CD4-positive, alpha-beta T cell treated with Interleukin-17A for 4 hours (primary cell): ENCODE measurements at places on chromosomes 2 and 18.
A peak's percentile ranks its signal among the peaks of the same experiment; 100 is the strongest.

- DNase-seq, result no peak
Observed at GRCh38 chr2:236131073-236131692, 37.0 kb downstream of the GBX2 start.

- no peak for DNase-seq
Observed at GRCh38 chr18:3660739-3661515, 211.0 kb downstream of the TGIF1 start.

DNA sequence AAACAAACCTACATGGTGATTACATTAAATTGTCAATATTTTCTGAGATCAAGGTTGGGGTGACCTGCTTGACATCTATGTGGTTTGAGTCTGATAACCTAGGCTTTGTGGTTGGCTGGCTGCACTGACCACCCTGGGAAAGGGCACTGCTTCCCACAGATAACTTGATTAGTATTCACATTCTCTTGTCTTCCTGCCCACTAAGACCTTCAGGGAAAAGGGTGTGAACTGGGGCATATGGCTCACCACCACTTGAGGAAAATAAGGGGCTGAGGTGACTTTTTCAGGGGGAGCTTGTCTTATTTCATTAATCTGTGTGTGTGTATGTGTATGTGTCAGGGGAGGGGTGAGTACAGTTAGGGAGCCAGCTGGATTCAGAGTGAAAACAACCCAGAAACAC lies 1.5 kb downstream of the SMYD1 start:
- DNase-seq, result no peak

DNA sequence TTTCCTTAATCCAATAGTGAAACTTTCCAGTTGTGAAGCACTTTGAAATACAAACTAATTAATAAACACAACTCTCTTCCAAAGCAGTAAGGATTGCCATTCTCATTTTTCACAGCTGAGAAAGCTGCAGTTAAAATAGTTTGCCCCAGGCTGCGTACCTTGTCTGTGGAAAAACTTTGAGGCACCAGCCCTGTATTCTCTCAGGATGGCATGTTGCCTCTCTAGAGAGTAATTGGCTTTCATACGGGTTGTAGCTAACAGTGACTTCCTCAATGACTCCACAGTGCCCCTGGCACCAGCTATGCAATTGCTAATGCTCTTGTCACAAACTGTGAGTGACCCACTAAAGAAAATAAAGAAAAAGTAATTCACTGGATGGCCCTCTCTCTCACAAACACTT lies 345.7 kb downstream of the MTX2 start:
- no peak for DNase-seq

- no peak for DNase-seq
Observed at GRCh38 chr2:12824351-12824777, 107.6 kb downstream of the TRIB2 start.

GRCh38 chr2:59353306-59353921 lies 1112.3 kb upstream of the FANCL start:
- DNase-seq, result no peak

DNA sequence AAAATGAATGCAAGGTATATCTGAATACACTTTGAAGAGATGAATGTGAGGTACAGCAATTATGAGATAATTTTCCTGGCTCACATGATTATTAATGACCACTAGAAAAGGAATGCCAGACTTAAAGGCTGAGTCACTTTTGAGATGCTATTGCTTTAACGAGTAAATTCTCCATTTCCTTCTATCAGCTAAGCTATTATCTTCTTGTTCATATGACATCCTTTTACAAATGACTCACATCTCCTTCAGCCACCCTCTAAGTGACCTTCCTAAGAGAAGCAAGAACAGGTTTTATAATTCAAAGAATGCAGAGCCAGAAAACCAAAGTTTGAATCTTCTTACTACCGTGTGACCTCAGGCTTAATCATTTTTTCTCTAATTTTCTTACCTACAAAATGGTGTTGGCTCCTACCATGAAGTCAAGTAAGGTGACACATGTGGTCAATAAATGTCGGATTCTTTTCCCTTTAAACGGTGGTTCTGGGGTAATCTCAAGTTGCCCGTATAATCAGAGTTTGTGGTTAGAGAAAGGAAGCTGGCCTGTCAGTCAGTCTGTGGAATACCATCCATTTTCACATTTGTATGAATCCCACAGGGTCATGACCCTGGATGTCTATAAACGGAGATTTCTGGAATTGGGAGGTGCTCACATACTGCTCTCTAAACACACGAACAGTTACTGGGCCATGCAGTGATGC lies 184.0 kb upstream of the PID1 start:
- DNase-seq, result no peak

DNA sequence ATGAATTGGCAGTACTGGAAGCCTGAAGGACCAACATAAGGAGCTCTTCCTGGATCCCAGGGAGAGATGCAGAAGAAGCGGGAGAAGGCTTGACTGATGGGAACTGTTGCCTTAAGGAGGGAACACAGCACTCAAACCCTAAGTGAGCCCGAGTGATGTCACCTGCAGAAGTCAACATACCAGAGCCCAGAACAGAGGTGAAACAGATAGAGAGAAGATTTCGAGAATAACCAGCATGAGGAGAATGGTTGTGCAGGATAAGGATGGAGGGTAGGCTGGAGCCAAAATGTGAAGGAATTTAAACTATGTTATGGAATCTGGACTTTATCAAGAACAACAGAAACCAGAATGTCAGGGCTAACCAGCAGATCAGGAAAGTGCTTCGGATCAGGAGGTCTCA lies 463.1 kb upstream of the DDX18 start:
- DNase-seq, result no peak

DNA sequence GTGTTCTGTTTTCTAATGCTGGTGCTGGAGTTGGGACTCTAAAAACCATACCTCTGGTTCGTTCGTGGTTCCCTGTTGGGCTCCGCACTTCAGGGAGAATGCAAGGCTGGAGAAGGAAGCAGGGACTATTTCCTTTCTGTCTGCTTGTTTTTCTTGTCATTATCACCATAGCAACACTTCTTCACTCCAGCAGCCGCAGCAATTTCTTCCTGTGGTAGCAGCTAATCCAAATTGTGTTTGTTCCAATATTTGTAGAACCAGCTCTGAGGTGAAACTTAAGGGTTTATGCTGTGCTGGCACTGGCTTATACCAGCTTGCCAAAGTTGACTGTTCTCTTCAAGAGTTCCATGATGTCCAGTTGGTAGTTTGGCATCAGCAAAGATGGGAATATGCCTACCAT lies 301.4 kb upstream of the SYT4 start:
- DNase-seq, result no peak

DNA sequence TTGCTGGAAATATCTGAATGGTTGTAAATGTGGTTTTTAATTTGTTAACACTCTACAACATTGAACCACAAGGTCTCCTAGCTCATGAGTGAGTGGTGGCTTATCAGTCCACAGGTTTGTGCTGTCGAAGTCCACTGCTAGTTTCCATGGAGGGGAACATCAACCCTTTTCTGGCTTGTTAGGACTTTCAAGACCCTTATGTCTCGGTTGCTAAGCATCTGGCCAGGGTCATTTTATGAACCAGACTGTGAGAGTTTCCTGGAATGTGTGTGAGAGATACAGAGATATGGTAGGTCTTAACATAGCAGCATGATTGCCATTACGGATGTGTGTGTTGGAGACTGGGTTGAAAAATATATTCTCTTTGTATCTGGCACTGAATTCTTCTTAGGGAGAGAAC lies 36.9 kb downstream of the KCNE4 start:
- no peak for DNase-seq

DNA sequence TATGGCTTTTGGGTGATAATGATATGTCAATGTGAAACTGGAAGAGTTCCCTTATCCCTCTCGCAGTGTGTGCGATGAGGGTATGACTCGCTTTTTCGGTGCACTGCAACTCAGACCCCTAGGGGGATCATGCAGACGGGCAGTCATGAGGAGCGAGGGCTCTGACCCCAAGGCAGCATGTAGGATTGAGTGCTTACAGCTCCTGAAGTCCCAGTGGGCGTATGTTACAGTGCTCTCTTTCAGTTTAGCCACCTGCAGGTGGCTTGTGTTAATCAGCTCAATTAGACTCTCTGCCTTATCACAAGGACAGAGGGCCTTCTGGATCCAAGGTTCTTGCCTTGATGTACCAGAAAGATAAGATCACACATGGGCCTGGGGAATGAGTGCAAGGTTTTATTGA lies 1269.9 kb upstream of the GYPC start:
- DNase-seq, result no peak

- peak; percentile 56 for DNase-seq
Observed at GRCh38 chr2:218400167-218400929, 680 bp downstream of the CTDSP1 start.

- no peak for DNase-seq
Observed at GRCh38 chr2:167960089-167960747, 287.2 kb downstream of the STK39 start.

DNA sequence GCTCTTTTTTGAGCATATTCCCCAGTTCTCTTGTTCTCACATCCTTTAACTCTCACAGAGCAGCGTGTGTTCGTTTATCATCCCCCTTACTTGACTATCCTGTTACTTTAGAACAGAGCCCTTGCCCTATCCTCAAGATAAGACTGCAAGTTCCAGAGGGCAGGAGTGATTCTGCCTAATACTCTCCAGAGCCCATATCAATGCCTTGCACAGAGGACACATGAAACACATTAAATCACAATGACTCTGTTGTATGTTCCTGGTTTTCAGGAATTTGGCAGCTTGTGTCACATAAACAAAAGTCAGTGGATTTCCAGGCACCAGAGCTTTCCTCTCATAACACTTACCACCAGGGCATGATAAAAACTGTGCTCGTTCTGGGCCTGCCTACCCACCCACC lies 156.7 kb downstream of the RNF144A start:
- no peak for DNase-seq

DNA sequence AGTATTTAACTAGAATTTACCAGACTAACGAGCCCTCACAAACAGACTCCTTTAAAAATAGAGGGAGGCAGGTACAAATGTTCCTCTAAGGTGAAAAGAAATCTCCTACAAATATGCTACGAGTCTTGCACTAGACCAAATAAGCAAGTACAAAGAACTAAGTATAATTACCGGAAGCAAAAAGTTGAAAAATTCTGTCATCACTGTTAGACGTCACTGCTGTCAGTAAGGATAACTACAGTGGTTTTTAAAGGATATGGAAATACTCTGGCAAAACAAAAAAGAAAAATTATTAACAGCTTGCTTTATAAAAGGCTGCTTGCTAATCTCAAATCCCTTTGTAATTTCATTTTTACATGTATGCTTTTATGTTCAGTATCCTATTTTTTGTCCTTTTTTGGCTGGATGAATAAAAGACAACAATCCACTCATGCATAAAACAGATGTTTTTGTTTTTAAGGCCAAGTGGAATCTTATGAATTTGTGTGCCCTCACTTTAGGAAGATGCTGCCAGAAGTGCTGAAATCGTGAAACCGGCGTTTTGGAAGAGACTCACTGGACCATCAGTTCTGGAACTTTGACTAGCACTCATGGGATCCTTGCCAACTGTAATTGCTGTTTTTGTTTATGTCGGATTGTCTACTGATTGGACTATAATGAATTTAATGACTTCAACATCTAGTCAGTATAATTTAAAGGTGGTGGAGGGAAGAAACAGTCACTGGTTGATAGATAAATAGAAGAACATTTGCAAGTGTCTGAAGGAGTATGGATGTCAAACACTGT lies 6.7 kb downstream of the ZNF521 start:
- no peak for DNase-seq

DNA sequence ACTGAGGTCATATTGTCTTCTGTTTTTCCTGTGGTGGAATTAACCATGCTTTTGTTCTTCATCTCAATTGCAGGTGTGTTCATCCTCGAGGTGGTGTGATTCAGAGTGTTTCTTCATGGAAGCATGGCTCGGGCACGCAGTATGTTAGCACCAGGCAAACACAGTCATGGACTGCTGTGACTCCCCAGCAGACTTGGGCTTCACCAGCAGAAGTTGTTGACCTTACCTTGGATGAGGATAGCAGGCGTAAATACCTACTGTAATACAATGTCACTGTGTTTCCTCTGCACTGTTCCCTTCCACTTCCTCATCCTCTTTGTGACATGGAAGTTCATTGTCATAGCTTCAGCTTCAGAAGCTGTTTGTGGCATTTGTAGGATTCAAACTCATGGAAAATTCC lies 158.7 kb downstream of the HAUS1 start:
- DNase-seq, result no peak

DNA sequence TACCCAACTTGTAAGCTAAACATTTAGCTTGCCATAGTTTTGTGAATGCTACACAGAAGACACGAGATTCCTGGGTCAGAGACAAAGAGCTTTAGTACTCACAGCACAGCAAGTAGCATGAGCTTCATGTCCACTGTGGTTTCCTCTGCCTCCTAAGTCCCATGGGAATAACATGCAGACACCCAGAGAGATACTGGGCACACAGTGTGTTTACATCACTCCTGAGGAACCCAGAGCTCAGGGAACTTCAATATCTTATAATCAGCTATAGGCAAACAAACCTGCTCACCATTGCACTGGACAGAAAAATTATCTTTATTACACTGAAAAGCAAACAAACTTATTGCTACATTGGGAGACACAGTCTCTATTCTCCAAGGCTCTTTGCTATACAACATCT lies 14.5 kb upstream of the NCK2 start:
- DNase-seq, result no peak

- DNase-seq, result no peak
Observed at GRCh38 chr2:30192314-30192713, 39.0 kb upstream of the LBH start.

DNA sequence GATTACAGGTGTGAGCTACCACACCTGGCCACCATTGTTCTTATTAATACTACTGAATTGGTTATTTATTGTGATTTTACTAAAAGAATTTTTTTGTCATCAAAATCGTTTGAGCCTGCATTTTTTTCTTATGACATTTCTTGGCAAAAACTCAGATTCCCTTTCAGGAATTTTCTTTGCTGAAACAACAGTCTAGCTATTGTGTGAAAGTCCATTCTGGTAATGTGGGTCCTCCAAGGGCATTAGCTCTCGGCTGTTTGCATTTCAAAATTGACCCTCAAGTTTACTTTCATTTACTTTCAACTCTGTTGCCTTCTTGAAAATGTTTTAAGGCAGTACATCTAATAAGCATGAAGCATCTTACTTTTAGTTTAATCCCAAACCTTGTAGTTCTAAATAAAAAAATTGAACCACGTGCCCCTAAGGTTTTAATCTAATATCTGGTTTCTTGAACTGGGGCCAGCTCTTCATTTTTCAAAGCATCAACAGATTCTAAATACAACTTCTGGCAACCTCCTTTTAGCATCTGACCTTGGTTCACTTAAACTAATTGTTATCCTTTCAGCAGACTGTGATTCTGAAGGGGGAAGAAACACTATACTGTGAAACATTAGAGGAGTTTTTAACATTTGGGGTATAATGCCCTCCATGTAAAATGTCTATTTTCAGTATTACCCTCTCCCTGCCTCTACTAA lies 325.2 kb upstream of the RAB12 start:
- no peak for DNase-seq

GRCh38 chr18:8260827-8261226 lies 348.4 kb upstream of the RAB12 start:
- DNase-seq, result no peak

DNA sequence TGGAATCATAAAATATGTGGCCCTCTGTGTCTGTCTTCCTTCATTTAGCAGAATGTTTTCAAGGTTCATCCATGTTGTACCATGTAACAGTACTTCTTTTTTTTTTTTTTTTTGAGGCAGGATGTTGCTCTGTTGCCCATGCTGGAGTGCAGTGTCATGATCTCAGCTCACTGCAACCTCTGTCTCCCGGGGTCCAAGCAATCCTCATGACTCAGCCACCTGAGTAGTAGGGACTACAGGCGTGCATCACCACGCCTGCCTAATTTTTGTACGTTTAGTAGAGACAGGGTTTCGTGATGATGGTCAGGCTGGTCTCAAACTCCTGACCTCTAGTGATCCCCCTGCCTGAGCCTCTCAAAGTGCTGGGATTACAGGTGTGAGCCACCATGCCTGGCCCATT lies 31.2 kb downstream of the RAB1A start:
- DNase-seq, result no peak

GRCh38 chr2:179272406-179273192 lies 8.0 kb upstream of the SESTD1 start:
- no peak for DNase-seq
